ENCODE measurements at places on chromosomes 13 and 19.

DNA sequence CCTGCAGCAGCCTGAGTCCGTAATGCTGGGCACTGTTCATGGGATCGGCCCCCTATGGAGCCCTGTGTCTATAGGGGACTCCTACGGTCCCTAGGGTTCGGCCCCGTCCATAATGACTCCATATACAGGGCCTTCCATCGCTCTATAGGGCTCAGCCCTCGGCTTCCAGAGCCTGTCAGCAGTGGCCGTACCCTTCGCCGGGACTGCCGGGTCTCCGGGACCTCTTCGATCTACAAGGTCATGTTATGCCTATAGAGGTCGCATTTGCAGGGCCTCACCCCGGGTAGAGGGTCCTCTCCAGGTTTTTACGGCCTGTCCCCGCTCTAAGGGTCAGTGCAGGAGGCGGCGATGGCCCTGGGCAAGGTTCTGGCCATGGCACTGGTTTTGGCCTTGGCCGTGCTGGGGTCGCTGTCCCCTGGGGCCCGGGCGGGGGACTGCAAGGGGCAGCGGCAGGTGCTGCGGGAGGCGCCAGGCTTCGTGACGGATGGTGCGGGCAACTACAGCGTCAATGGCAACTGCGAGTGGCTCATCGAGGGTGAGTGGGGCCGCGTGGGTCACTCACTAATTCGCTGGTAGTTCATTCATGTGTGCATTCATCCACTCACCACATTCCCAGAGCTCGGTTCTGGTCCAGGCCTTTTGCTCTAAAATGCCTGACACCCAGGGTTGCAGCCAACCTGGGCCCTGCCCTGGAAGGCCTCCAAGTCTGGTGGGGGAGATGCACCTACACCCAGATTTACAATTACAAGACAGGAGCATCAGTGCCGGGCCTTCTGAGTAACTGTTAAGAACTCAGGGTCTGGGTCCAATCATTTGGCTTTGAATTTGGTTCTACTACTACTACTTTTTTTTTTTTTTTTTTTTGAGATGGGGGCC, 699 bp downstream of the MEGF8 start:
- DNase-seq = peak; percentile 39

DNA sequence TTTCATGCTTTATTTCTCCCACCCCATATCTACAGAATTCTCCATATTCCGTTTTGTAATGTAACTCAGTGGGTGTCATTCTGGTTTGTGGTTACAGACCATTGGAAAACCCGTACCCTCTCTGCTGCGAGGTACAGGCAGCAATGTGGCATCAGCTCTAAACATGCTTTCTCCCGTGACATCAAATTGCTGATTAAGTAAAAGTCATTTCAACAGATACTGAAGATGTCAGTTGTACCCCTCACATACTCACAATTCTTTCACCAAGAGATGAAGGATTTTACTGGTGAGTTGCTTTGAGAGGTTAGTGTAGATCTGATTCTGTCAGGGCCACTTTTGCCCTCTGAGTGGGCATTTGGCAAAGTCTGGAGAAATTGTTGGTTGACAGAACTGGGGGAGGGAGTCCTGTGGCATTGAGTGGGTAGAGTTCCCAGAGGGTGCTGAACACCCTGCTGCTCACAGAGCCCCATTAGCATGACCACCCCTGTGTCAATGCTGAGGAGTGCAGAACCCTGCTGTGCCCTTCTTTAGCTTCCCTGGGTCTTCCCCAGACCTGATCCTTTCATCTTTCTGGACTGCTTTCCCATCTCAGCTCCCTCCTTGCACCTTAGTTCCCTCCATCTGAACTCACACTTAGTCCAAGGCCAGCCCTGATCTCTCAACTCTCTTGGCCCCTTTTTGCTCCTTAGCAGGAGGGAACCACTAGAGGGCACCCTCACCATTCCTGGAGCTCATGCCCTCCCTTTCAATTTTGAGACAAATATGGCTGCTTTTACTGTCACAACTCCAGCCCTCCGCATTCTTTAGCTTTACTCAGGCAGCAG, 39.9 kb upstream of the CEACAM8 start:
- peak; percentile 75 for DNase-seq

GRCh38 chr13:90070837-90071525, 1276.5 kb upstream of the MIR17HG start:
- no peak for DNase-seq

DNA sequence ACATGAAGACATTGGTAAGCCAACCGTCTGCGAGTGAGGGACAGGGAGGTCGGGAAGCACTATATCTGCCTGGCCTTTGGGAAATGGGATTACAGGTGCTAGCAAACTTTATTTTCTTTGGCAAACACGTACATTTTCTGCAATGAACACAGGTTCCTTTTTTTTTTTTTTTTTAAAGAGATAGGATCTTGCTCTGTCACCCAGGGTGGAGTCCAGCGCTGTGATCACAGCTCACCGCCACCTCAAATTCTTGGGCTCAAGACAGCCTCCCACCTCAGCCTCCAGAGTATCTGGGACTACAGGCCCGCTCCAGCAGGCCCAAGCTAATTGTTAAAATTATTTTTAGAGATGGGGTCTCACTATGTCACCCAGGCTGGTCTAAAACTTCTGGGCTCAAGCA, 24.2 kb downstream of the ELAVL1 start:
- no peak for DNase-seq

DNA sequence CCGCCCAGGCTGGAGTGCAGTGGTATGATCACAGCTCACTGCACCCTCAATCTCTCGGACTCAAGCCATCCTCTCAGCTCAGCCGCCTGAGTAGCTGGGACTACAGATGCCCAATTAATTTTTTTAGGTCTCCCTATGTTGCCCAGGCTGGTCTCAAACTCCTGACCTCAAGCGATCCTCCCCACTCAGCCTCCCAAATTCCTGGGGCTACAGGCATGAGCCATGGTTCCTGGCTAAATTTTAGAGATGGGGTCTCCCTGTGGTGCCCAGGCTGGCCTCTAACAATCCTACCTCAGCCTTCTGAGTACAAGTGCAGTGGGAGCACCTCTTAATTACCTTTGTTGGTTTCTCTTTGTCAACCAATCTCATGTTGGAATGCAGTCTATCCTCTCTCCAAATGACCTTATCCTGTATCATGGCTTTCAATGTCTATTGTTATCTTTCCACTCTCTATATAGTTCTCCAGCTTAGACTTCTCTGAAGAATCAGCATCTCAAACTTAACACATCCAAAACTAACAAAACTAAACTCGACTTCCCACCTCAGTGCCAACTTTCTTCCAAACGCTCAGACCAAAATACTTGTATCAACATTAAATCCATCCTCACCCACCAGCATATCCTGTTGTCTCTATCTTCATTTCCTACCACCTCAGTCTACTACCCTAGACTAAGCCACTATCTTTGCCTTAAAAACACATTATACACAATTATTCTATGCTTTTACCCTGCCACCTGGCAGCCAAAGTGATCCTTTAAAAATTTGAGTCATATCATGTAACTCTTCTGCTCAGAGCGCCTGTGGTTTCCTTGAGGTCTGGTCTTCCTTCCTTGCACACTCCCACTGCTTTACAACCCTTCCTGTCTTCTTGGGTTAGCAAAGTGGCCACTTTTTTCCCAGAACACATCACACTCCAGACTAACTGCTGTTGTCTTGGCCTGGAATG, 6.7 kb downstream of the TPT1 start:
- DNase-seq = no peak
